ENCODE measurements at places on chromosomes 4 and X. TPM values are rescaled to one million over a fixed set of nuclear protein-coding genes. Genes with fewer than 3 reads are reported as not detected.

The SERPINA7 gene
- polyA plus RNA-seq, result not detected

The GASK1B gene
- polyA plus RNA-seq, result 8.1 TPM

GRCh38 chrX:18676470-18676869 is 4.6 kb upstream of the RS1 start:
- DNase-seq, result no peak

The CT55 gene
- polyA plus RNA-seq, result not detected

DNA sequence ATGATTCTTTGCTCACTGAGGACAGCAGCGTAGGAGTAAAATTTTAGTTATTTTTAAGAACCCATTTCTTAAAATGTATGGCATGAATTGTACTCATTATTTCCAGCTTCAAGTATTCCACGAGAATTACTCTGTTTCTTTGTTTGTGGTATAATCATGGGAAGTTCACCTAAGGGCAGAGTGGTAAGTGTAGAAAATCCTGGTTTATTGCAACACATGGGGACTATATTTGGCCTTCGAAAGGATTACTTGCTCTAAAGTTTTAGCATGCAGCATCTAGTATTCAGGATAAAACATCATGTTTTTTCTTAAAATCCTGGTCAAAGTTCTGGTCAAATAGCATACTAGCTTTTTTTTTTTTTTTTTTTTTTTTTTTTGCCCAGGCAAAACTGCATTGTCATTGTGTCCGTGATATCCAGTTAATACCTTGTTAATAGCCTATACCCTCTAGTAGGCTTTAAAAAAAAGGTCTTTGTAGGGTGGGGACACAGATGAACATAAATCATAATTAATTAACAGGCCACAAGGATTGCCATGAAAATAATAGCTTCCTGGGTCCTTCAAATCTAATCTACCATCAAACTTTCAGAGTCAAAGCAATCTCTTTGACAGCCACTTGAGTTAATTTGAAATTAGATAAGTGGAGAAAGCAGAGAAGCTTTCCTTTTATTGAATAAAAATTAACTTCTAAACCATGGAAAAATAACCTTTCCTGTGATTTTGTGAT is 44.6 kb upstream of the VEGFC start:
- no peak for DNase-seq

DNA sequence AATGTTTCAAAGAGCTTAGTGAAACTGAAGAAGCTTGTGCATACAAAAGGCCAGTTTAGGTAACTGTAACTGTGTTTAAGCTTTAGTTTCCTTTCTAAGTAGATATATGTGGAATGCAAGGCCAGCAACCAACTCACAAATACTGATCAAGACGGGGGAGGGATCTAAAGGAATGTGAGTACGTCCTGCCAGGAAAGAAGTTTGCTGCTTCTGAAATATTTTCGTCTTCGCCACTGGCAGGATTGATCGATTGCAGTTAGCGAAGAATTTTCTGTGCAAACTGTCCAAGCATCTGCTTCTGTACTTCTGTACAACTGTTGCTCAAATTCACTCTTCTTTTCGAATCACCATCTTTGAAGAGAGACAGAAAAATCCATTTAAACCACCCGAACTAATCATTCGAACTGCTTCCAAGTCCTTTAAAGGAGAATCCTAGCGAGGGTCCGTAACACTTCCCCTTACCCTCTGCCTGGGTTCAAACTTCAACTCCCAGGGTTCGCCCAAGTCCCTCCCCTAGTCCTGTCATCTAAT is 373 bp upstream of the INTS6L start:
- peak; percentile 9 for DNase-seq

DNA sequence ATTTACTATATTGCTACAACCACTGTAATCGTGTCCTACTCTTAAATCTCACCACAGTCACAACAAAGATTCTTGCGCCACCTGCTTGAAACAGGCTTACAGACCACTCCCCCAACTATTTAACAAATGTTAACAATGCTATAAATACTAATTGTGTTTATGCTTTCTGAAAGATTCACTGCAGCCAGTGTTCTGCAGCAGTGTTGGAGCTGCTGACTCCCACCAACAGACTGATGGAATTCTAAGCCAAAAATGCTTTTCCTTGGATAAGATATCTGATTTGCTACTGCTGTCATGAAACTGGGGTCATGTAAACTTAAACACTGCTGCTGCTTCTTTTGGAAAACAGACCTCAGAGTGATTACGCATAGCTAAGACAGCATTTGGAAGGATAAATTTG is 244.2 kb upstream of the MAB21L2 start:
- DNase-seq, result no peak

The TMPRSS11B gene
- polyA plus RNA-seq, result not detected

DNA sequence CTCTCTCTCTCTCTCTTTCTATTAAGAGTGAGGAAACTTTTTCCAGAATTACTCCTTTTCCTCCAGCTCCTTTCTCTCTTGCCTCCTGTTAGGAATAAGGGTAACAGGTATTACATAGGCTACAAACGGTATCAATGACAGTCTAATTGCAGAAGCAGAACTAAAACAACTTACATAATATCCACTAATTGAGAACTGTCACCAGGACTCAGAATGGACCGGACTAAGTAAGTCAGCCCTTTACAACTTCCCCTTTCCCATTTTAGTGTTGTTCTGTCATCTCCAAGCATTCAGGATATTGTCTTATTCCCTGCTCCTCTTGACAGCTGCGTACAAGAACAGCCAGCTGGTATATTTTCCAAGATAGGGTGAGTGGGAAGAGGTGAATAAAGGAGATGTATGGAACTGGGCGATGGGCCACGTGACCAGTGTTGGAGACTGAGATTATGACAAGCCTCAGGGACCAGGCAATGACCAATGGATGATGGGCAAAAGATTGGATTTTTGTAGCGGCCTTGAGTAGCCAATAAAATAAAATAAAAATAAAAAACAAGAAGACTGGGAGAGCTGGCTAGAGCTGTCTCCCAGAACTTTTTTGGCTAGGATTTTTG is 2.3 kb upstream of the FNIP2 start:
- DNase-seq, result no peak

DNA sequence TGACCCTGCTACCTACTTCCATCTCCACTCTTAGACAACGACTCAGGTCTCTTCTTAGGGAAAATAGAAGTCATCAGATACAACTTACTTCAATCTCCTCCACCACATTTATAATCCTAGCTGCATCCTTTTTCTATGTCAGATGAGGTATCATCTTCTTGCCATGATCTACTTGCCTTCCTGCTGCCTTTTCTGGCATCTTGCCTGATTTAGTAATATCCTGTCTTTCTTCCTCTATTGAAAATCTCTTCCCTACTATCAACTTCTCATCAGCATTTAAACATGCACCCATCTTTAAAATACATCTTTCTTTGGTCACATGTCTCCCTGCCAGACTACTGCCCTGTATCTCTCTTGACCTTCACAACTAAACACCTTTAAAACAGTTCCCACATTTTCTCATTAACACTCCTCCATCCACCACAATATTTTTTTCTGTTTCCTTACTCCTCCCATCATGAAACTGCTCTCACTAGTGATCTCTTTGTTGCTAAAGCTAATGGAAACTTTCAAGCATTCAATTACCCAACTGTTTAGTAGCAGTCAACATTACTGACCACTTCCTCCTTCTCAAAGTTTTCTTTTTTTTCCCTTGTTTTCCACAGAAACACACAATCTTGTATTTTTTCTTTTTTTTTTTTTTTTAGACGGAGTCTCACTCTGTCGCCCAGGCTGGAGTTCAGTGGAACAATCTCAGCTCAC is 100.8 kb upstream of the CXorf66 start:
- DNase-seq, result no peak

- DNase-seq, result peak; percentile 28
Observed at GRCh38 chr4:140635606-140636005, 66.8 kb upstream of the UCP1 start.

The UBE2K gene
- 82.3 TPM for polyA plus RNA-seq

The CLNK gene
- polyA plus RNA-seq, result not detected

Measured in mammary epithelial cell (primary cell).